Right atrium auricular region (tissue), 2 donors: ENCODE measurements at places on chromosomes 4 and X. TPM values are rescaled to one million over a fixed set of nuclear protein-coding genes. Genes with fewer than 3 reads are reported as not detected.

The TCEAL9 gene
- total RNA-seq, result 56.9 TPM

The TMEM31 gene
- not detected for total RNA-seq

The CCDC120 gene
- total RNA-seq, result 1.3 TPM

The POU4F2 gene
- total RNA-seq, result not detected

The FGFR3 gene
- total RNA-seq, result 2.6 TPM

GRCh38 chrX:56281789-56282188 is 49.6 kb downstream of the KLF8 start:
- H3K27me3 ChIP-seq, result no peaks in the 10 kb centered on the region
- DNase-seq, result no peak
- no peak overlapping the region for H3K27ac ChIP-seq
- H3K4me3 ChIP-seq, result no peak overlapping the region
- no peaks in the 10 kb centered on the region for H3K4me1 ChIP-seq

DNA sequence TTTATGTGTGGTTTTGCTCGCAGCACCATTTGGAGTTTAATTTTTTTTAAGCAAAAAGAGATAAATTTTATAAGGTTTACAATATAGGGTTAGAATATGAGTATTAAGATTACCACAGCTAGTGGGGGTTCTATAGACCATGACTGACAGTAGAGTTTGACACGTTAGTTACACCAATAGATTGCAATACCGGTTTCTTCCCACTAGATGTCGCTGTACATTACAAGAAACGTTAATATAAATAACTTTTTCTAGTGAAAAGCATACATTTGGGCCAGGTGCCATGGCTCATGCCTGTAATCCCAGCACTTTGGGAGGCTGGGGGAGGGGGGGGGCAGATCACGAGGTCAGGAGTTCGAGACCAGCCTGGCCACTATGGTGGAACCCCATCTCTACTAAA is 433.6 kb downstream of the MAGEB5 start:
- no peaks in the 10 kb centered on the region for H3K4me1 ChIP-seq
- H3K27me3 ChIP-seq, result no peaks in the 10 kb centered on the region
- H3K36me3 ChIP-seq, result no peaks in the 10 kb centered on the region
- H3K4me3 ChIP-seq, result no peak overlapping the region
